ENCODE measurements at places on chromosomes 2 and 18.
A peak's percentile ranks its signal among the peaks of the same experiment; 100 is the strongest.

GRCh38 chr2:96839875-96840850 is 3.7 kb downstream of the ANKRD23 start:
- ATAC-seq: peak; percentile 6

GRCh38 chr2:131493199-131493968 is 1.2 kb upstream of the MZT2A start:
- ATAC-seq: no peak

DNA sequence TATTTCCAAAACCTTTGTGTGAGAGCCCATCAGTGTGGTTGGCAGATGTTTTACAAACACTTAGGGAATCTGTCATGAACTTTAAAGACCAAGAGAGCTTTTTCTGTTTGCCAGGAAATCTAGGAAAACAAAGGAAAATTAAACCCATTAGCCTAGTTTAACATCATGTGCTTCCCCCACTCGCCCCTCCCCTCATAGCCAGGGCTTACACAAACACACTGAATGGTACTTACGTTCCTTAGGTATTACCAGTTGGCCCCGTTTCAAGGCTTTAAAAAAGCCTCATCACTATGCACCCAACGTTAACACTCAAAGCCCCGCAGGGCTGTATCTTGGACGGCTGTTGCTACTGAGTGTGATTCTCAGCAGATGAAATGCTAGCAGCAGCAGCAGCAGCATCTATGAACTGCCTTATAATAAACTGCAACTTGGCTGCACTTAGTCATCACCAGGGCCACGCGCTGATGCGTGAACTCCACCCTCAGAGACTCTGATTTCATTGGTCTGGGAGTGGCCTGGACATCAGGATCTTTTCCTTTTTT is 20.1 kb upstream of the TTC39C start:
- peak; percentile 41 for ATAC-seq

GRCh38 chr2:237433920-237434676 is 20.1 kb upstream of the COL6A3 start:
- ATAC-seq: no peak

- peak; percentile 85 for ATAC-seq
Observed at GRCh38 chr2:131104487-131105155, 515 bp upstream of the PLEKHB2 start.

GRCh38 chr18:4762330-4762729 is 307.2 kb upstream of the DLGAP1 start:
- ATAC-seq: no peak

GRCh38 chr18:59065684-59066083 is 74.0 kb upstream of the SEC11C start:
- ATAC-seq: no peak
